ENCODE measurements at places on chromosomes 6 and 20. TPM values are rescaled to one million over a fixed set of nuclear protein-coding genes. Genes with fewer than 3 reads are reported as not detected.

MATN4 gene
- polyA plus RNA-seq = not detected

- no peak for DNase-seq
Observed at GRCh38 chr6:151070631-151071051, 169.1 kb upstream of the AKAP12 start.

DNA sequence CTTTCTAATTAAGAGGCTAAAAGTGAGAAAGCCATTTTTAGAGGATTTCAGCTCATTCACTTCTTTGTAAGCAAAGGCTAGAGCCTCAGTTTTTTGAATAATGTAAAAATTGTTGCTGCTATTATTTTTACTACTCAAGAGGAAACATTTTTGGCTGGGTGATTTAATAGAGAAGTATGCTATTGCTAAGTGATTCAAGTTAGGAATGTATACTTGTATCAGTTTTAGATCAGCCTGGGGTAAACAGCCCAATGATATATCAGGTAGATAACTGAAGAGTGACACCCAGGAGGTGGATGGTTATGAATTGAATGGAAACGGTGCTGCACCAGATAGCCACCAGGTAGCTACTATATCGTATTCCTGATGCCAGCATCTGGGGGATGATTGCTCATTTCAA, 9.2 kb downstream of the QKI start:
- DNase-seq = no peak

BPIFB1 gene
- polyA plus RNA-seq = not detected

- no peak for DNase-seq
Observed at GRCh38 chr6:144847916-144848315, 562.8 kb downstream of the UTRN start.

LY6G5C gene
- polyA plus RNA-seq = 3.2 TPM

- no peak for DNase-seq
Observed at GRCh38 chr6:126650931-126651330, 311.0 kb downstream of the CENPW start.
